SHP77 (cell line): ENCODE measurements at places on chromosomes 7 and 10.

DNA sequence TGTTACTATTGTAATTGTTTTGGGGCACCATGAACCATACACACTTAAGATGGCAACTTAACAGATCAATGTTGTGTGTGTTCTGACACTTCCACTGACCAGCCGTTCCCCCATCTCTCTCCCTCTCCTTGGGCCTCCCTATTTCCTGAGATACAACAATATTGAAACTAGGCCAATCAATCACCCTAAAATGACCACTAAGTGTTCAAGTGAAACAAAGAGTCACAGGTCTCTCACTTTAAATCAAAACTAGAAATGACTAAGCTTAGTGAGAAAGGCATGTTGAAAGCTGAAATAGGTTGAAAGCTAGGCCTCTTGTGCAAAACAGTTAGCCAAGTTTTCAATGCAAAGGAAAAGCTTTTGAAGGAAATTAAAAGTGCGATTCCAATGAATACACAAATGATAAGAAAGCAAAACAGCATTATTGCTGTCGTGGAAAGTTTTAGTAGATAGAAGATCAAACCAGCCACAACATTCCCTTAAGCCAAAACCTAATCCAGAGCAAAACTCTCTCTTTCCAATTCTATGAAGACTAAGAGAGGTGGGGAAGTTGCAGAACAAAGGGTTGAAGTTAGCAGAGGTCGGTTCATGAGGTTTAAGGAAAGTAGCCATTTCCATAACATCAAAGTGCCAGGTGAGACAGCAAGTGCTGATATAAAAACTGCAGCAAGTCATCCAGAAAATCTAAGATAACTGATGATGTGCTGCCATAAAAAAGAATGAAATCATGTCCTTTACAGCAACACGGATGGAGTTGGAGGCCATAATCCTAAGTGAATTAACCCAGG is 90.6 kb downstream of the MTPN start:
- DNase-seq: no peak

- no peak for DNase-seq
Observed at GRCh38 chr10:116353817-116354216, 29.6 kb downstream of the CCDC172 start.

- DNase-seq: no peak
Observed at GRCh38 chr10:58757352-58758065, 244.8 kb downstream of the BICC1 start.

- no peak for DNase-seq
Observed at GRCh38 chr7:102974366-102975236, 61.8 kb downstream of the LRRC17 start.

DNA sequence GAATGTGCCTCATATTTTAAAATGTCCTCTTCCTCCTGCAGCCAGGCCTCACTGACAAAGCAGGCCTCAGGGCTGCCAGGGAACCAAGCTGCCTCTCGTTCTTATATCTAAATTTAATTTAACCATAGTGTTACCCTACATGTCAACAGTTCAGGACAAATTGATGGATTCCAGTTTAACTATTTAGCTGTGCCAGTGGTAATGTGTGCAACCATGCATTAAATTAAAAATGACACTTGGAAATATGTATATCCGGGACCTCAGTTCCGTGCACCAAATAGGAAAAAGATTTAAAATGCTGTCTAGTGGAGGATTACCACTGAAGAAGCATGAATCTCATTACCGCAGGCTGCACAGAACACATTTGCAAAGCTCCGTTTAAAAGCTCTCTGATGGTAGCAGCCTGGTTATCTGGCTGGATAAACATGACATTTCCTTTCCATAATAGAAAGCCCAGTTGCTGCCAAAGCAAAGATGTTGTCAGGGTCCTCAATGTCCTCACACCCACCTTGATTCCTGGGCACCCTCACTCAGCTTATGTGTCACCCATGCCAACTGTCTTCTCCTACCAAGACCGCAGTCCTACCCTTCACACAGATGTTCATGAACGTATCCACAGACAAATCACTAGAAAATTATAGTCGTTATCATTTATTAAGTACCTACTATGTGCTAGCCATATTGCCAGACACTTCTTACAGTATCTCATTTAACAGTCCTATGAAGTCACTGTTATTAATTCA is 73.3 kb upstream of the FRMD4A start:
- DNase-seq: no peak

GRCh38 chr10:16441173-16441840 is 4.5 kb downstream of the PTER start:
- DNase-seq: no peak

- no peak for DNase-seq
Observed at GRCh38 chr10:103225939-103226338, 19.7 kb upstream of the RPEL1 start.

GRCh38 chr10:97714401-97715258 is 1.1 kb downstream of the MARVELD1 start:
- no peak for DNase-seq

- no peak for DNase-seq
Observed at GRCh38 chr10:49347827-49348226, 48.1 kb downstream of the DRGX start.
